ENCODE measurements at places on chromosomes 11 and 22. TPM values are rescaled to one million over a fixed set of nuclear protein-coding genes. Genes with fewer than 3 reads are reported as not detected.

Gene OR2D3
- total RNA-seq: not detected

Gene RCOR2
- 0.17 TPM for total RNA-seq

Gene IGLL5
- total RNA-seq: not detected

Gene SCO2
- total RNA-seq: 6.4 TPM

Gene SLC5A12
- not detected for total RNA-seq

Gene CEND1
- total RNA-seq: 1.0 TPM

Gene POU2AF2
- not detected for total RNA-seq

Gene HOATZ
- total RNA-seq: not detected

Gene HTR3A
- total RNA-seq: not detected

Gene YAP1
- total RNA-seq: 86.4 TPM

Gene POU2F3
- not detected for total RNA-seq

Gene NLRP14
- not detected for total RNA-seq

Gene TLCD5
- total RNA-seq: 8.6 TPM

Gene CATSPERZ
- 1.0 TPM for total RNA-seq

- DNase-seq: peak; percentile 7
Observed at GRCh38 chr11:103888541-103888951, 147.9 kb upstream of the DDI1 start.

DNA sequence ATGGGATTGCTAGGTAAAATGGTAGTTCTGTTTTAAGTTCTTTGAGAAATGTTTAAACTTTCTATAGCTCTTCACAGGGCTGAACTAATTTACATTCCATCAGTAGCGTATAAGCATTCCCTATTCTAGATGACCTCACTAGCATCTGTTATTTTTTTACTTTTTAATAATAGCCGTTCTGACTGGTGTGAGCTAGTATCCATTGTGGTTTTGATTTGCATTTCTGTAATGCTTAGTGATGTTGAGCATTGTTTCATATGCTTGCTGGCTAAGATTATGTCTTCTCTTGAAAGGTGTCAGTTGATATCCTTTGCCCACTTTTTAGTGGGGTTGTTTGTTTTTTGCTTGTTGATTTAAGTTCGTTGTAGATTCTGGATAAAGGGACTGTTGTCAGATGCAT lies 35.9 kb downstream of the MMP27 start:
- no peak for DNase-seq

DNA sequence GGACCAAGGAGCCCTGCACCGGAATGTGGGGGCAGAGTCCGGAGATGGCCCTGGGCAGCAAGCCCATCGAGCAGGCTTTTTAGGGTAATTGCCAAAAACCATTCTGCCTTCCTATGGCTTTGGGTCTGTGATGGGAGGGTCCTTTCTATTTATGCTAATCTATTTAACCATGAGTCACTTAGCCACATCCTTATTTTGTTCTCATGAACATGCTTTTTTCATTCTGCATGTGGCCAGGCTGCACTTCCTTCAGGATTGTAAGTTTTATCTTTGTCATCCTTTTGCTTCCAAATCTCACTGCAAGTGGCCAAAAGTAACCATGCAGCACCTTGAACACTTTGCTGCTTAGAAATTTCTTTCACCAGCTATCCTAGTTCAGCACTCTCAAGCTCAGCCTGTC lies 88.3 kb downstream of the EFCAB6 start:
- DNase-seq: peak; percentile 29

GRCh38 chr11:123431619-123432018 lies 1.6 kb downstream of the GRAMD1B start:
- DNase-seq: peak; percentile 43

DNA sequence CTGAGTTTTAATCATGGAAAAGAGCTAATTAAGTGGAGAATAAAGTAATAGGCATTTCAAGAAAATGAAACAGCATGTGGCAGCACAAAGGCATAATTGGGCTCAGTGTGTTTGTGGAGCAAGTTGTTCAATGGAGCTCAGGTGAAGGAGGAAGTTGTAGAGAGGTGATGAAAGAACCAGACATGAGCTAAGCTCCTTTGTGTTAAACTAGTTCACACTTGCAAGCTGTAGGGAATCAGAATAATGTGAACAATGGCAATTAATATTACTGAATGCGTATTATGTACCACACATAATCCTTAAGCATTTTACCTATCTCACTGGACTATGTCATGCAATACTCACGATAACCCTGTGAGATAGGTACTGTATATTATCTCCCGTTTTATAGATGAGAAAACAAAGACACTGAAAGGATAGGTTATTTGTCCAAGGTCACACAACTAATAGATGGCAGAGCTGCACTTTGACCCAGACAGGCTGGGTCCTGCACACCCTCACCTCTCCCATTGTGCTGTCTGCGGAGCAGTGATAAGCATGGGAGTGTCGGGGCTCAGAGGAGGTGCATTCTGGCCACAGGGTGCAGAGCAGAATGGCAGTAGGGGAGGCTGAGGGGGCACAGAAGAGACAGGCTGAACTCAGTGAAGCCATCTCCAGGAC lies 8.9 kb downstream of the OLFML1 start:
- DNase-seq: no peak

DNA sequence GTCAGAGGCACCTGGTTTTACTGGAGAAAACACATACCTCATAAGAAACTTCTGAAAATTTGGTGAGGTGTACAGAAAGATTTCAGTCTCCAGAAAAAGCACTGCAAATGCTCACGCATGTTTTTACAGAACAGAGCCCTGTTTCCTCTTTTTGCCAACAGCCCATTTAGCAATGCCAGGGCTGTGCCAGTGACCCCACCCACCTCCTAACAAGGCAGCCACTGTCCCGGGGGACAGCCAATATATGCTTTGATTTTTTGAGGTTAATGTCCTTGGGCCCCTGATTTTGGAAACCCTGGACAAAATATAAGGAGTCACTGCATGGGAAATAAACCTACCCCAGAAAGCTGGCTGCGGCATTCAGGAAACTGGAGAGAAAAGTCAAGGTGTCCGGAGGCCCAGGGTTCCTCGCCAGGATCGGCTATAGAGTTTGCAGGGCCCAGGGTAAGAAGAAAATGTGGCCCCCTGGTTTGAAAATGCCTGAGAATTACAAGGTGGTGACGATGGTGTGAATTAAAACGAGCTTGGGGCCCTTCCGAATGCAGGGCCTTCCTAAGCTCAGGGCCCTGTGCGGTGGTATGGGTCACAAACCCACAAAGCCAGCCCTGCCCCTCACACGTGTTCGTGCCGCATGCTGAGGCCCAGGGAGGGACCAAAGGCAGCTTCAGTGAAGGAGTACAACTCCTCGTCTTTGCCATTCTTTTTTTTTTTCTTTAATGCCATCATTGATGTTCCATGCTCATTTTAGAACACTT lies 71.1 kb upstream of the WNT7B start:
- DNase-seq: no peak

DNA sequence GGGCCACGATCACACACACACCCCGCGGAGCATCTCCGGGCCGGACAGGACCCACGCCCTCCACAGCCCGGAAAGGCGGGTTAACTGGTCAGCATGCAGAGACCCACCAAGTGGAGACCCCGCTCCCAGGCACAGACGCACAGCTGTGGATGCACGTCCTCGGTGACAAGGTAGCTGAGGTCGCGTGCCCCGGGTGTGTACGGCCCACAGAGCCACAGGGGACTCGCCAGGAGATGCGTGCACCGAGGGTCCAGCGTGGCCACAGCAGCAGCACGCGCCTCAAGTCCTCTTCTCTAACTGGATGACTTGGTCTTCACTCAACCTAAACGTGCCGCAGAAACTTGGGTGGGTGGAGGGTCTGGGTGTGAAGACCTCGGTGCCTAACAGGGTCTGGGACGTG lies 5.5 kb downstream of the H19 start:
- DNase-seq: no peak

GRCh38 chr22:45672564-45673481 lies 1.2 kb downstream of the ATXN10 start:
- peak; percentile 29 for DNase-seq

DNA sequence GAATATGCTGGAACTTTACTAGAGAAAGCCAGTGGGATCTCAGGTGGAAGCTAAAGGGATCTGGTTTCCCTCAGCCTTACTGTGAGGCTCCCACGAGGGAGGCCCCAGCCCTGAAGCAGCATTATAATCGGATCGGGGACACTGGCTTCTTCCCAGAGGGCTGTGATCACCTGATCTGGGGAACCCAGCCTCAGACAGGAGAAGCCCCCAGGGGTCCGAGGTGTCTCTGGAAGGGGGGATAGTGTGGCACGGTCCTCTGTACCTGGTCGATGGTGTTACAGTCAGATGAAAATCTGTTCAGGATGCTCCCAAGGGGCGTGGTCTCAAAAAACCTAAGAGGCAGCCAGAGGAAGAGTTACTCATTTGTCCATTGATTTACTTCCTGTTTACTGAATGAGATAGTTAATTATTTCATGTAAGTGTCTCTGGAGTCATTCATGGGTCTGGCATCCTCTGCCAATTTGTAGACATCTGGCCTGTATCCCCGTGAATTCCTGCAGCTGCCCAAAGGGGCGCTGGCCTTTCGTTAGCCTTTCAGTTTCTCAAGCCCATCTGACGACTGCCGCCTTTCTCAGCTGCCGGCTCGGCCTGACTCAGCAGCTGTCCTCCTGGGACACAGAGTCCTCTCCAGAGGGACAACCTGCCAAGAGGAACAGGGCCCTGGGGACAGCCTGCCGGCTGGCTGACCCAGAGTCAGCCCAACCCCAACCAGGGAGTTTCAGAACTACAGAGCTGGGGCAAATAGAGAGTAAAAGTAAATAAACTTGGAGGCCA lies 17.0 kb upstream of the KCNJ11 start:
- peak; percentile 42 for DNase-seq

DNA sequence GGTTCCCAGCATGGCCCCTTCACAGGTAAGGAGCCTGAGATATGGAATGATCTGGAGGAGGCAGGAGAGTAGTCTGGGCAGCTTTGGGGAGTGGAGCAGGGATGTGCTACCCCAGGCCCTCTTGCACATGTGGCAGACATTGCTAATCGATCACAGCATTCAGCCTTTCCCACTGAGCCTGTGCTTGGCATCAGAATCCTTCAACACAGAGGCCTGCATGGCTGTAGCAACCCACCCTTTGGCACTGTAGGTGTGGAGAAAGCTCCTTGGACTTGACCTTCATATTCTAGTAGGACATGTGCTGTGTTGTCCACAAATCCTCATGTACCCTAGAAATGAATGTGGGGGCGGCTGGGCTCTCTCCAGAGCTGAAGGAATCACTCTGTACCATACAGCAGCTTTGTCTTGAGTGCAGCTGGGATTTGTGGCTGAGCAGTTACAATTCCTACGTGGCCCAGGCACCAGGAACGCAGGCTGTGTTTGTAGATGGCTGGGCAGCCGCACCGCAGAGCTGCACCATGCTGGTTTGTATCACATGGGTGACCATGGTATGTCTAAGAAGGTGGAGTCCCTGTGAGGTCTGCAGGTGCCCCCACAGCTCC lies 21.8 kb upstream of the PPP6R3 start:
- no peak for DNase-seq

- DNase-seq: no peak
Observed at GRCh38 chr11:131762346-131763110, 392.1 kb downstream of the NTM start.

- no peak for DNase-seq
Observed at GRCh38 chr11:45107029-45107428, 39.4 kb upstream of the PRDM11 start.
